ENCODE measurements at places on chromosomes 6 and 20.
A peak's percentile ranks its signal among the peaks of the same experiment; 100 is the strongest.

- no peak for DNase-seq
These were observed 8.3 kb upstream of the TTPAL start for GRCh38 chr20:44467289-44467883.

GRCh38 chr20:61896058-61896961 lies 169.4 kb downstream of the TAF4 start:
- peak; percentile 31 for DNase-seq

DNA sequence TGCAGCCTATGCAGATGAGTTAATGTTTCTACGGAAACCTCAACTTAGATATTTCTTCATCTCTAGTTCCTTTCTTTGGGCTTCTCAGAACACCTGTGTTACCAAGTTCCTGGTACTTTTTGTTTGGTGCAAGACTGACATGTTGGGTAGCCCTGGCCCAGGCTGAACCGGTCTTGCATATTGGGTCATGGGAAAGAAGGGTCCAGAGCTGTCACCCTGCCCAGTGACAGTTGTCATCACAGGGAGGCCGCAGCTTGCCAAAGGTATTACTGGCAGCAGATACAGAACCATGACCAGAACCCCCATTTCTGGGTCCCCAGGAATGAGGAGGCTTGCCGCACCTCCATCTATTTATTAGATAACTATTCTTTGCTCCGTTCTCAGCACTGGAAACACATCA lies 40.2 kb downstream of the PDYN start:
- no peak for DNase-seq

DNA sequence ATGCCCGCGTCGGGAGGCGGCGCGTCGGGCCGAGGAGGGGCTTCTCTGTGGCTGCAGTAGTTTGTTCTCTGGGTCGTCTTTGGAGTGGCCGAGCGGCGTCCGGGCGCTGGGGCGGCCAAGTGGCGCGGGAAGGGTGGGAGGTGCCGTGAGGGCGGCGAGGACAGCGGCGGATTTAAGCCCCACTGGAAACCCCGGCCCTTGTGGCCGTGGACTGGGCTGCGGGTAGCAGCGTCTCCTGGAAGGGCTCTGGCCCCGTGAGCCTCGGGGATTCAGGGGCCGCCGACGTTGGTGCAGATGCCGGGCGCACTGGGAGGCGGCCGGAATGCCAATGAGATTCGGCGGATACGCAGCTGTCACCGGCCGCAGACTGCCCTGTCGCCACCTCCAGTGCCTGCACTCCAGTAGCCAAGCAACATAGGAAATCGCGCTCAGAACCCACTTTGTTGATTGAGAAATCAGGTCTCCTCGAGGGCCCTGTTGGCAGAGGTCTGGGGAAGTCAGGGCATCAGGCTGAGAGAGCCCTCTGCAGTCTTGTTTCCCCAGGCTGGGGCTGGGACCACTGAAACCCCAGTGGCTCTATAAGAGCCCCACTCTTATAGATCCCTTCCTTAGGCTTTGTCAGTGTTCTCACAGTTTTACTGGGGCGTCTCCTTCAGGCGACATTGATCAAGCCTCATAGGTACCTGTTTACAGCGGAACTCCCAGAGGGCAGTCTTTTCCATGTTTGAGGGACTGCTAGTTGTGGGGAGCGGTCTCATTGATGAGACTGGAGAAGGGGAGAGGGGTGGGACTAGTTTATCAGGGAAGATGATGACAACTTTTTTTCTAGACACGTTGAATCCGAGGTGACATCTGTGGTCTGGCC lies 642 bp downstream of the GZF1 start:
- DNase-seq = no peak

DNA sequence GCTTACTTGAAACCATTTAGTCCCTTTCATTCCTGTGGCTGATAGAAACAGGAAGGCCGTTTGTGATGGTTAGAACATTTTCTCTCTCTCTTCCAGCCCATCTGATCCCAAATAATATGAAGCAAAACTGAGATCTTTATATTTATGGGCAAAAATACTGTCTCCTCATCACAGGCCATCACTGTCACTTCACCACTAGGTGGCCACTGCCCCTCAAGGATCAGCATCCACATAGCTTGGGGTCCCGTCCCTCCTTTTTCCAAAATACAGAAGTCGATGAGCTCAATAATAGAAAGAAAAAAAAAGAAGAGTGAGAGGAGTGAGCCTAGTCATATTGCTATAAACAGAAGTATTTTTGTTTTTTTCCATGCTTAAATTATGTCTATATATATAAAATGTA lies 46.4 kb upstream of the LAMP5 start:
- DNase-seq = no peak
